ENCODE measurements at places on chromosomes 5 and 9.

DNA sequence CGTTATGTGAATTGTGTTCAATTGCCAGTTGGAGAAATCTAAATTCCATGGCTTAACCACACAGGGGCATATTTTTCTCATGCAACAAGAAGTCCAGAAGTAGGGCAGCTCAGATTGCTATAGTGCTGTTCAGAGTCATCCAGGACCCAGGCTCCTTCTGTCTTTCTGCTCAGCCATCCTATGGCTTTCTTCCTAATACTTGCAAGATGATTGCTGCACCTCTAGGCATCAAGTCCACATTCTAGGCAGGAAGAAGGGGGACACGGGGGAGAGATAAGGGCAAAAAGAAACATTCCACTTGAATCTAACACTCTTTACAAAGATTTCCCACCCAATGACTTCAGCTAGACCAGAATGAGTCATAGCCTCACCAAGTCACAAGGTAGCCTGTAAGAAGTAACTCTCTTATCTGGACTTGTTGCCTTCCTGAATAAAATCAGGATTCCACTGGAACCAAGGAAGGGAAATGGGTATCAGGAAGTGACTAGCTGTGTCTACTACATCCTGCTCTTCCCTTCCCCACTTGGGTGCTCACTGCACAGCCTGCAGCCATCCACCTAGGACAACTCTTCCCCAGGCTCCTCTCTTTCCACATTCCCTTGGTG lies 5.3 kb downstream of the ERAP2 start:
- no peak for DNase-seq

DNA sequence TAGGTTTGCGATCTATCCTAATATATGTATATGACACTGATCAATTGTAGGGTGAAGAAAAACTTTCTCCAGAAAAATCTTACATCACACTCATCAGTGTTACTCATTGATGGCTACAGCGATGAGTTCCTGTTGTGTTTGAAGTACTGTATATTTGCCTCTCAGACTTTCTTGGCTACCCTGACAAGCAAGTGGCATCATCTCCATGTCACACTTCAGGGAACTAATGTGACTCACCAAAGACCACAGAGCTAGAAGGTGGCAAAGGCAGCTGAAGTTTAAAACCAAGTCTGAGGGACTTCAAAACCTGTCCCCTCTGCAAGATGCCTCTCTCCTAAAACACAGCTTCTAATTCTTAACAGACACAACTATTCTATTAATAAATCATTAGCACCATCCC lies 451.4 kb downstream of the CTNND2 start:
- DNase-seq, result no peak

- DNase-seq, result no peak
These were observed 200.0 kb downstream of the MELK start for GRCh38 chr9:36772449-36773403.

GRCh38 chr9:69818750-69819345 lies 1.8 kb upstream of the CFAP95 start:
- DNase-seq, result no peak

- DNase-seq, result no peak
These were observed 2.5 kb upstream of the SLC25A48 start for GRCh38 chr5:135831851-135832555.
